ENCODE measurements at places on chromosomes 4 and X. TPM values are rescaled to one million over a fixed set of nuclear protein-coding genes. Genes with fewer than 3 reads are reported as not detected.

The OTC gene
- total RNA-seq: not detected

The TDO2 gene
- total RNA-seq: not detected

The SPANXN2 gene
- total RNA-seq: not detected

DNA sequence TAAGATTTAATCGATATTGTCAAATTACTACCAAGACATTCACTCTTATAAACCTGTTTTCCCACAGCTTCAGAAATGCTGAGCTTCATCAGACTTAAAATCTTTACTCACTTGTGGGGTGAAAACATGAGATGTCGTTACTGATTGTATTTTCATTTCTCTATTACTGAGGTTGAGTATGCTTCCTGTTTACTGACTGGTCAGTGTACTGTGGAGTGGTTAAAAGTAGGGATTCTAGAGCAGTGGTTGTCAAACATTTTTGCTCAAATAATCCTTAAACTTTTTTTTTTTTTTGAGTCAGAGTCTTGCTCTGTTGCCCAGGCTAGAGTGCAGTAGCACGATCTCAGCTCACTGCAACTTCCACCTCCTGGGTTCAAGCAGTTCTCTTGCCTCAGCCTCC, 50.3 kb downstream of the NSUN7 start:
- H3K27me3 ChIP-seq: no peaks in the 10 kb centered on the region
- DNase-seq: no peak
- H3K4me1 ChIP-seq: no peaks in the 10 kb centered on the region
- H3K36me3 ChIP-seq: no peaks in the 10 kb centered on the region
- no peak overlapping the region for H3K4me3 ChIP-seq

DNA sequence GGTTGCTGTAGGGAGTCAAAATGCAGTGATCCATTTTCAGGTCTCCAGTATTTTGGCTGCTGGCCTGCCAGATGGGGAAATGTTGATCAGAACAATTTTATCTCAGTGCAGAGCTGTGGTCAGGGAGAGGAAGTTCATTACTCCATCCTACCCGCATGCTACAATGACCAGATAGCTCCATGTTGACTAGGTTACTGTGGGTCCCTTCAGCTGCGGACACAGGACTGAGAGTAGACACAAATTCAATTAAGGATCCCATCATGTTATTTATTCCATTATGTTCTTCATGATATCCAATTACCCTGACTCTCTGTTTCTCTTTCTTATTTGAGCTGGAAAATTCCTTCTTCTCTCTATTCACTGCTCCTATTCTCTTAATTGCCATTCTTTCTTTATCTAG, 16.3 kb downstream of the SYNPO2 start:
- H3K27me3 ChIP-seq: peaks cover 20% of the 10 kb centered on the region
- no peak for DNase-seq
- no peak overlapping the region for H3K4me3 ChIP-seq
- no peaks in the 10 kb centered on the region for H3K36me3 ChIP-seq
- no peaks in the 10 kb centered on the region for H3K4me1 ChIP-seq

DNA sequence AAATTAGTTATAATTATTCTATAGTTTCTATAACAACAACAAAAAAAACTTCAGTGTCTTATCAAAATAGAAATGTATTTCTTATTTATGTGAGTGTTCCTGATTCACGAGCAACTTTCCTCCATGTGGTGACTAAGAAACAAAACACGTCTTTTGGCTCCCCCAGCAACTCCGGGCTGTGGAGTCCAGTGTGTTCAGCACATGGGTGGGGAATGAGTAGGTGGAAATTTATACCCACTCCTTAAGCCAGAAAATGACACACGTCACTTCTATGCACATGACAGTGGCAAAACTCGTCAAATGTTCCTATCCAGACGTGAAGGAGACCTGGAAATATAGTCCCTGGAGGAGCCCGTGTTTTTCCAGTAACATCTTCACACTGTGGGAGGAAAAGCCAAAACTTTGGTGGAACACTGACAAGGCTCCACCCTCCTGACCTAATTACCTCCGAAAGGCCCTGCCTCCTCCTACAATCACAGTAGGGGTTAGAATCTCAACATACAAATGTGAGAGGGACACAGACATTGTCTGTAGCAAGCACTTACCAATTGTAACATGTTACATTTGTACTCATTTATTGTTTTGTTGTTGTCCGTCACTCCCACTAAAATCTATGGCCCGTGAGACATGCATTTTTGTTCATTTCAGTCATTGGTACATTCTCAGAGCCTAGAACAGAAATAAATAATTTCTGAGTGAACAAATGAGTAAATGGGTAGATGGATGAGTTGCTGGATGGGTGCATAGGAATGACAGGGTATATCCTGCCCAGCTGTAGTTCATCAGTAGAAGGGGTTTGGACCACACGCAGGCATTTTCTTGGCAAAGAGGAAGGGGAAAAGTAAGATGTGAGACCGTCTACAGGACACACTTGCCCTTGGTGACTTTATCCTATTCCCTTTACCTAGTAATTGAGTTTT, 605.8 kb upstream of the TENM3 start:
- no peak for DNase-seq
- no peak overlapping the region for H3K4me3 ChIP-seq
- no peak overlapping the region for H3K27ac ChIP-seq
- no peaks in the 10 kb centered on the region for H3K4me1 ChIP-seq

Data from activated T-cell treated with anti-CD3 and anti-CD28 coated beads, Interleukin-2, amount 50 U/mL, for 72 hours (primary cell).